Glutamatergic neuron (in vitro differentiated cells): ENCODE measurements at places on chromosomes 11 and 22.
A peak's percentile ranks its signal among the peaks of the same experiment; 100 is the strongest.

- no peaks in the 10 kb centered on the region for H3K4me1 ChIP-seq
- DNase-seq, result peak; percentile 33
- H3K4me3 ChIP-seq, result no peak overlapping the region
- no peaks in the 10 kb centered on the region for H3K36me3 ChIP-seq
- peaks cover 1% of the 10 kb centered on the region for H3K27me3 ChIP-seq
- no peak overlapping the region for H3K27ac ChIP-seq
These were observed 7.1 kb downstream of the ABCG4 start for GRCh38 chr11:119155733-119156492.

DNA sequence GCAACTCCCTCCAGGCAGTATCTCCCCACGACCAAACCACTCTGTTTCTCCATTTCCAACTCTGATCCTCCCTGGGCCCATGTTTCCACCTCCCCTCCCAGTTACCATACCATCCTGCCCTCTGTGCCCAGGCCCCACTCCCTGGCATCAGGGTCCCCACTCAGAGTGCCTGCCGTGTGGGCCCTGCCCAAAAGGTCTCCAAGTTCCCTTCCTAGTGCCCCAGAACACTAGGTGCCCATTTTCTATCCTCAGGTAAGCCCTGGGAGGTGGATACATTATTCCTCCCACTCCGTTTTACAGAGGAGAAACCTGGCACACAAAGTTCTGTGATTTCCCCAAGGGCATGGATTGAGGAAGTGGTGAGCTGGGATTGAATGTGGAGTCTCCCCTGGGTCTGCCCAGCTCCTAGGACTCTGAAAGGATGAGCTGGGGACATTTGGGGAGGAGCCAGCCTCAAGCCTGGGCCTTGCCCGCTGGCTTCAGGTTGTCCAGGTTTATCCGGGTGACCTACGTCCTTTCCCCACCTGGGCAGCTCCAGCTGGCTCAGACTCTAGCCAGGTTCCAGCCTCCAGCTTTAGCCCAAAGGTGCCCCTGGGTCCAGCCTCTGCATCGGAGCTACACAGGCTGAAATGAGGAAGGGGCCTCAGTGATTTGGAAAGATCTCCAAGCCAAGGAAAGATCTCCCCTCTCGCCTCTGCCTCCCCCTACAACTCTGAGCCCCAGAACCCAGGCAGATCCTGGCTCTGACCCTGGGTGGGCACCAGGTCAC is 2.2 kb upstream of the GSTT4 start:
- no peak for DNase-seq
- H3K4me3 ChIP-seq, result no peak overlapping the region
- peaks cover 10% of the 10 kb centered on the region for H3K27me3 ChIP-seq
- peaks cover 4% of the 10 kb centered on the region for H3K36me3 ChIP-seq
- H3K4me1 ChIP-seq, result peaks cover 11% of the 10 kb centered on the region
- H3K27ac ChIP-seq, result no peak overlapping the region

GRCh38 chr11:88552379-88553062 is 215.0 kb upstream of the CTSC start:
- H3K27ac ChIP-seq, result no peak overlapping the region
- H3K4me1 ChIP-seq, result no peaks in the 10 kb centered on the region
- H3K36me3 ChIP-seq, result no peaks in the 10 kb centered on the region
- no peaks in the 10 kb centered on the region for H3K27me3 ChIP-seq
- peak; percentile 68 for DNase-seq

DNA sequence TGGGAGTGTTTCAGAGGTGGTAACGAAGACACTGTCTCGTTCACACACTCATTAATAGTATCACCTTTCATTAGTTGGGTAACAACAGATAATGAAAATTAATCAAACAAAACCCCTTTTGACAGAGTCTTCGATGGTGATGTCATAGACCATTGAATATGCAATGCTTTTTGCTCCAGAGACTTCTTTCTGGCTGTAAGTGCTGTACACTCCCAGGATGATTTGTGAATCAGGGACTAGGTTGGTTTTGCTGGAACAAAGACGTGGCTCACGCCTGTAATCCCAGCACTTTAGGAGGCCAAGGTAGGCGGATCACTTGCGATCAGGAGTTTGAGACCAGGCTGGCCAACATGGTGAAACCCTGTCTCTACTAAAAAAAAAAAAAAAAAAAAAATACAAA is 9.5 kb upstream of the RASSF10 start:
- no peak for DNase-seq
- no peaks in the 10 kb centered on the region for H3K27me3 ChIP-seq
- H3K27ac ChIP-seq, result no peak overlapping the region
- H3K36me3 ChIP-seq, result peaks cover 6% of the 10 kb centered on the region
- no peaks in the 10 kb centered on the region for H3K4me1 ChIP-seq

DNA sequence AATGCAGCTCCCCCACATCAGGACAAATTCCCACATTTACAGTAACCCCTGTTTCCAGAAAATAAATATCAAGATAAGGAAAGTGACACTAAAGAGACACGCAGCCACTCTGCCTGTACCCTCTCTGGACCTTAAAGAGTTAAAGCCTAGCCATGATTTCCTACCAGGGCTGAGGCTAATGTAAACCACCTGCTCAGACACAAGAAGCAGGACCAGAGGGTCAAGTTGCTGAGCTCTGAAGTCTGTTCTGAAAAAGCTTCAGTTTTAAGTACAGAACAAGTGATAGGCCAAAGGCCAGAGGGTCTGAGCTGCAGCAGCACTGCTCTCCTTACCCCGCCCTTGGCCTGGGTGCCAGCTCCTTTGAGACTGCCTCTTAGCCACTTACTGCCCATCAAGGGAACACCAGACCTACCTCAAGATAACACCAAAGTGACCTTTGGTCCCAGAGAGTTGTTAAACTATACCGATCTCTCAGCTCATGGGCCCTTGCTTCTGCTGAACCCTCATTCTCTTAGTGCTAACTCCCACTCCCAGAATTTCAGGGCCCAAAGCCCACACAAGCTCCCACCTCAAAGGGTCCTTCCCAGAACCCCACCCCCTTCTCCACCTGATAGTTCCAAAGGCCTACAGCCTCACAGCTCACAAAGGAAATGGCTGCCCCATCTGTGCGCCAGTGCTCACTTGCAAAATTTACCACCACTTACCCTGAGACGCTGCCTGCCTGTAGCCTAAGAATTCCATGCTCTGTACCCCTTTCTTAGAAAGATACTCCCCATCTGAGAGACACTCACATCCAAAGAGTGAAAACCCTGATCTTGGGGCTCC is 40.5 kb downstream of the IL18BP start:
- H3K27me3 ChIP-seq, result peaks cover 2% of the 10 kb centered on the region
- no peak for DNase-seq
- no peak overlapping the region for H3K4me3 ChIP-seq
- H3K4me1 ChIP-seq, result peaks cover 24% of the 10 kb centered on the region

DNA sequence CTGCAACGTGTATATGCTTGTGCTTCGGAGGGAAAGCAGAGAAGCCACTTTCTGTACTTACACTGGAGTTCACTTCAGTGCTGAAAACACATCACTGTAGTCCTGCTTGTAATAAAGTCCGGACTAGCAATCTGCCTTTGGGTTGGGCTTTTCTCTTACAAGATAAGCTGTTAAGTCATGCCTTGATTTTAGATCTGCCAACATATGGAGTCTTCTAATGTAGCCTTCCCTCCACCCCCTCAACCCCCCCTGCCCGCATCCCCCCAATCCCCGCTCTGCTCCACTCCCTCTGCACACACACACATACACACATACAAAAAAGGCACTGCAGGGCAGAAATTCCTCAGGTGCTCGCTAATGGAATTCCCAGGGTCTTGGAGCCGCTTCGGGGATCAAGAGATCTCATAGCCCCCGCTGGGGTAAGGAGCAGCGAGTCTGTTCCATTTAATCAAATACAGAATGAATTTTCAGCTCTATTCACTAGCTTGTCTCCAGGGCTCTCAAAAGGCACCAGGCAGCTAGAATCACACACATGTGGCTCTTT is 3.4 kb downstream of the CDON start:
- H3K27me3 ChIP-seq, result peaks cover 5% of the 10 kb centered on the region
- H3K27ac ChIP-seq, result no peak overlapping the region
- no peak for DNase-seq
- H3K36me3 ChIP-seq, result no peaks in the 10 kb centered on the region

GRCh38 chr22:32652645-32653270 is 148.7 kb upstream of the TIMP3 start:
- H3K4me3 ChIP-seq, result no peak overlapping the region
- peaks cover 3% of the 10 kb centered on the region for H3K36me3 ChIP-seq

- H3K4me3 ChIP-seq, result no peak overlapping the region
- H3K27me3 ChIP-seq, result peaks cover 16% of the 10 kb centered on the region
- DNase-seq, result no peak
These were observed 2.5 kb upstream of the SUSD2 start for GRCh38 chr22:24178502-24179440.

DNA sequence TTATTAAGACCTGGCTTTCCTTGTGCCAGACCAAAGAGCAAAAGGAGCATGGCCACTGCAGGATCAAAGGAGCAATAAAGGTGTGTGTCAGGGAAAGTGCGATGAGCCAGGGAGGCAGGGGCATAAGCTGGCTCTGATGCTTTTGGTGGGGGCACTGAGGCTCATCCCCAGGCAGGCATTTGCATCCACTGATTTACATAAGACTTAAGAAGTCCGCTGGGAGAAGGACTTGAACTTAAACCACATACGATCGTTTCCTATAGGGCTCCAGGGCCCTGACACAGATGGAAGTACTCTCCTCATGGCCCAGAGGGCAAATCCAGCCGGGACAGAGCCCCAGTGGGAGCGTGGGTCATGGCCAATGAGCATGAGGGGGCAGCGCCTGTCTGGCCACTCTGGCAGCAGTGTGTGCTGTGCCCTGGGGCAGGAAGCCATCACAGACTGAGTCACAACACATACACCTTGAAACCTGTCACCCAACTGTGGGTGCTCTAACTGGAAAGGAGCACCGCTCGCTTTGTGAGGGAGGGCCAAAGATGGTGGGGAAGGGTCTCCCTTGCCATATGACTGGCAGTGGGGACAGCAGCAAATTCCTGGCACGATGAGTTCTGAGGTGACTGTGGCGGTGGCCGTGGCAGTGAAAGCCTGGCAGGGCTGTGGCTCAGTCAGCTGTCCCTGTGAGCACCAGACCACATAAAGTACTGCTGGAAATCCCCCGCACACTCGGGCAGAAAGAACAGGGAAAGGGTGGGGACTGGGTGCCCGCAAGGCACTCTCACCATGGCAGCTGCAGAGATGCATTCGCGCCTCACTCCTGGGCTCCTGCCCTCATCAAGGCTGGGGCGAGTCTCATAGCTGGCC is 79.4 kb upstream of the LMO1 start:
- no peak overlapping the region for H3K27ac ChIP-seq
- H3K4me1 ChIP-seq, result no peaks in the 10 kb centered on the region
- H3K4me3 ChIP-seq, result no peak overlapping the region
- no peaks in the 10 kb centered on the region for H3K36me3 ChIP-seq
- DNase-seq, result no peak

GRCh38 chr11:123253911-123254310 is 58.9 kb upstream of the CLMP start:
- H3K4me3 ChIP-seq, result no peak overlapping the region
- DNase-seq, result no peak
- H3K27me3 ChIP-seq, result peaks cover 3% of the 10 kb centered on the region

GRCh38 chr11:121741351-121741760 is 288.6 kb upstream of the SORL1-AS1 start:
- H3K27me3 ChIP-seq, result no peaks in the 10 kb centered on the region
- peaks cover 7% of the 10 kb centered on the region for H3K36me3 ChIP-seq
- H3K4me1 ChIP-seq, result no peaks in the 10 kb centered on the region
- H3K27ac ChIP-seq, result no peak overlapping the region
- no peak for DNase-seq

- peaks cover 13% of the 10 kb centered on the region for H3K4me1 ChIP-seq
- peaks cover 11% of the 10 kb centered on the region for H3K36me3 ChIP-seq
- no peak overlapping the region for H3K4me3 ChIP-seq
- no peak overlapping the region for H3K27ac ChIP-seq
- H3K27me3 ChIP-seq, result no peaks in the 10 kb centered on the region
These were observed 10.8 kb downstream of the AHNAK start for GRCh38 chr11:62535802-62536201.

GRCh38 chr22:39651053-39651996 is 80.8 kb downstream of the CACNA1I start:
- no peaks in the 10 kb centered on the region for H3K36me3 ChIP-seq
- peaks cover 7% of the 10 kb centered on the region for H3K4me1 ChIP-seq
- no peak for DNase-seq
- H3K27me3 ChIP-seq, result peaks cover 5% of the 10 kb centered on the region

DNA sequence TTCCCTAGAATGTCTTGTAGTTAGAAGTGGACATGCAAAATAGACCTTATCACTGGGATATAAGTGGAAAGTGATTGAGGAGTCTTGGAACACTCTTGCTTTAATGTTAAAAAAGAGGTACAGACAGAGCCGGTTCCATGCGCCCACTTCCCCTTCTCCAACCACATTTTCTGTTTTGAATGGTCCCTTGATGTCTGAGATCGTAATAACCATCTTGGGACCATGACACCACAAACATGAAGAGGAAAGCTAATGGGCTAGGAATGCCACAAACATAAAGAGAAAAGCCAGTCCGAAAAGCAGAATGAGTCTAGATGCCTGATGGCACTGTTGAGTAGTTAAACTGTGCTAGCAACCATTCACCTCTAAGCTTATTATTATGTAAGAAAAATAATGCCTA is 54.8 kb upstream of the SPON1 start:
- no peak overlapping the region for H3K4me3 ChIP-seq
- no peaks in the 10 kb centered on the region for H3K4me1 ChIP-seq
- H3K36me3 ChIP-seq, result no peaks in the 10 kb centered on the region

GRCh38 chr22:34111210-34111824 is 191.0 kb upstream of the LARGE1 start:
- no peak overlapping the region for H3K4me3 ChIP-seq
- peak; percentile 40 for DNase-seq
- peaks cover 14% of the 10 kb centered on the region for H3K4me1 ChIP-seq
- H3K36me3 ChIP-seq, result no peaks in the 10 kb centered on the region
